CD8-positive, alpha-beta memory T cell (primary cell): ENCODE measurements at places on chromosomes 2 and 18. TPM values are rescaled to one million over a fixed set of nuclear protein-coding genes. Genes with fewer than 3 reads are reported as not detected.

The E2F6 gene
- 13.9 TPM for total RNA-seq

The SLC16A14 gene
- total RNA-seq: 1.0 TPM

The CYRIA gene
- 1.0 TPM for total RNA-seq

The DSG4 gene
- total RNA-seq: not detected

The LYPD6B gene
- total RNA-seq: not detected

The FRZB gene
- not detected for total RNA-seq

The SLC8A1 gene
- 0.15 TPM for total RNA-seq

The NLRC4 gene
- 0.16 TPM for total RNA-seq

GRCh38 chr2:169005080-169005598 lies 26.0 kb downstream of the ABCB11 start:
- DNase-seq: no peak

GRCh38 chr2:30179536-30179935 lies 32.7 kb downstream of the YPEL5 start:
- no peak for DNase-seq

- peak; percentile 67 for DNase-seq
Measured at GRCh38 chr2:62208758-62209114, 12.8 kb downstream of the B3GNT2 start.

GRCh38 chr18:54647176-54647575 lies 56.1 kb downstream of the DYNAP start:
- no peak for DNase-seq

- DNase-seq: no peak
Measured at GRCh38 chr2:104685591-104685990, 168.3 kb upstream of the POU3F3 start.

- DNase-seq: no peak
Measured at GRCh38 chr2:130328710-130329109, 14.0 kb upstream of the IMP4 start.

- no peak for DNase-seq
Measured at GRCh38 chr18:78908462-78909260, 71.0 kb upstream of the SALL3 start.

DNA sequence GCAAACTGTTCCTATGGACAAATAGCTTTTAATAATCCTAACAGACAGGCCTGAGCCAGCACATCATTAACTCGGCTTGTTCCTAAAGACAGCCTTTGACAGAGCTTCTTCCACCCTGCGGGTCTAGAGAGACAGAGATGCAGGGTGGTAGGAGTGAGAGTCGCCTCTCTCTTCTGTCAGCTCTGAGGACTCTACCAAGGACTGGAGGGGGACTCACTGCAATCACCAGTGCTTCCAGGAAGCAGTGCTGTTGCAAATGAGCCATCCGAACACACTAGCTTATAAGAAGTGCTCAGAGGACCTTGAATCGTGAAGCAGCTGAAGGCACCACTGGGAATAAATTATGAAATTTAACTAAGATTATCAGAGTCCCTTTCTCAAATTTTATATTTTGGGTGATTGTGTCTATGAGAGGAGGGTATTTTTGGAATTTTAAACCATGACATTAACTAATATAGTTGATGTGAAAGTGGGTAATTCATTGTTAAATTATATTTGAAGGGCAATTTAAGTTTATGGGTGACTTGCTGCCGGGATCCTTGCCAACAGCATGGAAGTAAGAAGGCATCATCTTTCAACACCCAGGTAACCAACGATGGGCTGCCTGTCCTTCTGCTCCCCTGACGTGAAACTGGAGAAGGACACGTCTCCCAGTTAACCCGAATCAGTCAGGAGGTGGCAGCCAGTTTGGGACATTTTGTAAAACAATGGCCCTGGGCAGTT lies 43.6 kb upstream of the PXDN start:
- no peak for DNase-seq

- DNase-seq: no peak
Measured at GRCh38 chr2:79065201-79065600, 22.6 kb downstream of the REG1B start.

- no peak for DNase-seq
Measured at GRCh38 chr2:126627643-126628042, 28.3 kb upstream of the GYPC start.

DNA sequence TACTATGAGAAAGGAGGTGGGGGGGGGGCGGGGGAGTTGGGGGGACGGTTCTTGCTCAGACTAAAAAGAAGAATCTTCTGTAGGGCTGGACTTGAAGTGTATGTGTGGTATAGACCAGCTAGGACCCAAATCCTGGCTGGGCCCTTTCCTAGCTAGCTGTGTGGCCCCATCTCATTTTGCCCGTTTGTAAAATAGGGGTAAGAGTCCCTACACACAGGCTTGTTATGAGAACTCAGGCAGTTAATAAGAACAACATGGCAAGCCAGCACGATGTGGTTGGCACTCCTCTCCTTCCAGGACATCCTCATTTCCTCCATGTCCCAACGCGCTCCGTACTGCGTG lies 1.1 kb downstream of the EVA1A start:
- no peak for DNase-seq

DNA sequence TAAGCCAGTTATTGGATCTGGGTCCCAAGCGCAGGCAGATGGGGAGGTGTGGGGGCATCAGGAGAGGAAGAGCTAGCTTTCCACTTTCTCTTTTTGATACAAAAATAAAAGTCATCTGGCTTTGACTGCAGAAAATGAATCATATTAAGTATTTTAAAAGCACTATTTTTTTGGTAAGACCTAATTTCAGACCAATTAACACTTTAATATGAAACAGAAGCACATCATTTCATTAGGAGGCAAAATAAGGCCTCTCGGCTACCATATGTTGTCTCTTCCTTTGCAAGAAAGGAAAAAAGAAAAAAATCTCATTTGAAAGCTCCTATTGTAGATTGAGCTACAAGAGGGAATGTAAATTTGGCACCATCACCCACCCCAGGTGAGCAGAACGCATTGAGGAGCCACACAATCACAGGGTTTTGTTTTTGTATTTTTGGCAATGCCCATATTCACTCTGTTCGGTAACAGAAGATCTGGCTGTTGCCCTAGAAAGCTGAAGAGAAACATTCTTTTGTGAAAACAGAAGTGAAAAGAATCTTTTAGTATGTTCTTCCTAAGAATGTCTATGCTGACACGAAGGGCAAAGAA lies 390.7 kb upstream of the ETAA1 start:
- no peak for DNase-seq

- no peak for DNase-seq
Measured at GRCh38 chr2:21676041-21676440, 552.3 kb downstream of the TDRD15 start.

- no peak for DNase-seq
Measured at GRCh38 chr2:96819128-96819875, 3.2 kb downstream of the CNNM3 start.

- DNase-seq: peak; percentile 86
Measured at GRCh38 chr2:110858135-110858725, 125.9 kb downstream of the ACOXL start.

DNA sequence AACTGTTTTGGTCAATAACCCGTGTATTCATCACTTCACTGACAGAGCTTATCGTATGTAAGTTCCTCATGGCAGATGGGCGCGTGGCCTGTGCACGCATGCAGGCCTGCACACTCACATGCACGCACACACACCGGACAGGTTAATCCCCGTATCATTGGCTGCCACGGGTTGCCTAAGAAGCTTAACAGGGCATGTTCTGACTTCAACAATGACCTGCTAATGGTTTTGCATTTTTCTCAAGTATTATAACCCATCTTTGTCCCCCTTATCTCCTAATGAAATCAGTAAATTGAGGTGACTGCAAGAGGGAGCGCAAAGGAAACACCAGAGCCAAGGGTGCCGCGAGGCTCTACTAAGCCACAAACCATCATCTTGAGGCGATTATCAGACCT lies 399.0 kb upstream of the ID2 start:
- DNase-seq: no peak

DNA sequence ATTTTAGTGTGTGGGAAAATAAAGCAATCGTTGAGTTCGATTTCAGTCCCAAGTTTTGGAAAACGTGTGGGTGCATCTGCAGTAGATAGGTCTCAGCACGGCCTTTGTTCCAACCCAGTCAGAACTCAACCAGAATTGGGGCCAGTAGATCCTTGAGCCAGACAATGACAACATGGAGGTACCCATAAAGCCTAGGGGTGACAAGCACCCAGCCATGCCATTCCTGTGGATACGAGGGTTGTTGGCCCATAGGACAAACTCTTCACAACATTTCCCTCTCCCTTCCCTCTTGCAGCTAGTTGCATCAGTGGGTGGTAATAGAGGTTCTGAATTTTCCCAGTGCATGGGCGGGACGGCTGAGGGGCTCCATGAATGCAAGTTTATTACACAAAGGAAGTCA lies 60.1 kb downstream of the ST3GAL5 start:
- DNase-seq: no peak

GRCh38 chr2:146544701-146545100 lies 1300.1 kb upstream of the ACVR2A start:
- DNase-seq: no peak

GRCh38 chr2:120445449-120446143 lies 99.7 kb downstream of the INHBB start:
- no peak for DNase-seq

- DNase-seq: no peak
Measured at GRCh38 chr2:239495791-239496233, 95.0 kb upstream of the HDAC4 start.

GRCh38 chr18:2956056-2956455 lies 56.9 kb downstream of the LPIN2 start:
- DNase-seq: no peak

DNA sequence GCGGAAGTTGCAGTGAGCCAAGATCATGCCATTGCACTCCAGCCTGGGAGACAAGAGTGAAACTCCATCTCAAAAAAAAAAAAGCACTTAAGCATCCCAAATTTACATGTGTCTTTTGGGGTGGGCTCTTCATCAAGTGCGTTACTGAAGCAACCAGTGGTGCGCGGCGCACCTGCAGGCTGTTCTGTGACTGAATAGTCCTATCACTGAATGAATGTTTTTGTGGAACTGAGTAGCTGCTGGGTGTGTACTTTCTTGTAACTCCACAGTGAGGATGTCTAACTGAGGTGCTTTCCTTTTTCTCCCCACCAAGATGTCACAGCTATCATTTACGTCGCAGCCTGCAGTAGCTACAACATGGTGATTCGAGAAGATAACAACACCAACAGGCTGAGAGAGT lies 17.0 kb downstream of the CHMP1B start:
- no peak for DNase-seq

- no peak for DNase-seq
Measured at GRCh38 chr2:169330555-169331198, 31.7 kb downstream of the LRP2 start.
